Stimulated activated CD4-positive, alpha-beta T cell treated with anti-CD3 and anti-CD28 coated beads, Interleukin-1b, Interleukin-23, amount 100 ng/mL, for 24 hours (primary cell): ENCODE measurements at places on chromosomes 3 and 15.

DNA sequence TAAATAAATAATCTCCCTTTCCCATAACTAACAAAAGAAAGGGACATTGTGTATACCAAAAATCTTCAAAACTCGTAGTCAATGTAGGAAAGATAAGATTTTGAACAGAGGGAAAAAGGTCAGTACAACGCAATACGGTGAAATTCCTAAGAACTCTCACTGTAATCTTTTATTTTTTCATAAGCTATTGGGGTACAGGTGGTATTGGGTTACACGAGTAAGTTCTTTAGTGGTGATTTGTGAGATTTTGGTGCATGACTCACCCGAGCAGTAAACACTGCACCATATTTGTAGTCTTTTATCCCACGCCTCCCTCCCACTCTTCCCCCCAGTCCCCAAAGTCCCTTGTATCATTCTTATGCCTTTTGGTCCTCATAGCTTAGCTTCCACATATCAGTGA is 718.0 kb downstream of the TBL1XR1 start:
- no peak for DNase-seq

DNA sequence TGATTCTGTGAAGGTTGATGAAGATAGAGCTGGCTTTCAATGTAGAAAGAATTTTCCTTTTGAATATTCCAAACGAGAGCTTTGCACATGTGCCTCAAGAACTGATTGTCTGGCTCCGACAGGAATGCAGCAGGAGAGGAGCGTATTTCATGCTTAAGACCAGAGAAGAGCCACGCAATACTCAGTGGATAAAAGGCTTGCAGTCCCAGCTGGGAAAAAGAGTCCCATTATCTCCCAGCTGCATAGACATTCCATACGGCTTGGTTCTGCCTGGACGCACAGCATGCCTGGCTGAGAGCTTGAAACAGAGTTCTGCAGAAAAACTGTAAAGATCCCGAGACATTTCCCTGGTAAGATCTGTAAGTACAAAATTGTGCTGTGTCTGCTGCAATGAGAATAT is at the start of gene CNTN6:
Gene CNTN6, plus strand, starts transcription at position 254 of the 400 bp plus-strand sequence. CDS start 54,985 bp downstream, outside the sequence.
- DNase-seq, result no peak

DNA sequence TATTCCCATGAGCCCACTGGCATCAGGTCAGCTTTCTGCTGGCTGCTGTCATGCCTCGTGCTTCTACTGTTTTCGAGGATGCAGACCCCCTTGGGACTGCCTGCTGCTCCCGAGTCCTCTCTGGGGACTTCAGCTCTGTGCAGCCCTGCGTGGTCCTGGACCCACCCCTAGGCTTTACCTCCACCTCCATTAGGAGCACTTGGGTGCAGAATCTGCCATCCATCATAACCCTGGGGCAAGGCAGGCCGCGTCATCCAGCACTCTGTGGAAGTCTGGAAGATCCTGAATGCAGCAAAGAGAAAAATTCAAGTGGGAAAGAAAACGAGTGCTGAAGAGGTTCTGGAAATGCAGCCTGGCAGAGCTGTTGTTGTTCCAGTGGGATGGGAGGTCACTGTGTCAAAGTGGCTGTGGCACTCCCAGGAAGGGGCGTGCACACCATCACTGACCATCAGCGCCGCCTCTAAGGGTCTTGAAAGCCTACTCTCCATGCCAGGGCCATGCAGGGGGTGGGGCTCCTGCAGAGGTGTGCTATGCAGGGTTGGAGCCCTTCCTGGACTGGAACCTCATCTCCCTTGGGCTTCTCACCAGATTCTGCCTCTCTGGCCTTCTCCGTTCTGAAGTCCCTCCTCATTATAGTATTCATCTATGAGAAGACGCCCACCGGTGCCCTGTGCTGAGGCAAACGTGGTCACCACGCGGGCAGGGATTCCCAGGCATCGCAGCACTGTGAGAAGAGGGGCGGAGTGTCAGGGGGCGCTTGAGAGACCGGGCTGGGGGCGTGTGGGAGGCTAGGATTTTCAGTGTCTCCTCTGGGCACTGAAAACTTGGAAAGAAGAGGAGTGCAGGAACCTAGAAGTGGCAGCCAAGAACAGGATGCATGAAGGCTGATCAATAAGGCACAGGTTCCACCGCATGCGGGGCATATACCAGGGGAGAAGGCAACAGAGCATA is 12.5 kb downstream of the EPB42 start:
- DNase-seq, result no peak

DNA sequence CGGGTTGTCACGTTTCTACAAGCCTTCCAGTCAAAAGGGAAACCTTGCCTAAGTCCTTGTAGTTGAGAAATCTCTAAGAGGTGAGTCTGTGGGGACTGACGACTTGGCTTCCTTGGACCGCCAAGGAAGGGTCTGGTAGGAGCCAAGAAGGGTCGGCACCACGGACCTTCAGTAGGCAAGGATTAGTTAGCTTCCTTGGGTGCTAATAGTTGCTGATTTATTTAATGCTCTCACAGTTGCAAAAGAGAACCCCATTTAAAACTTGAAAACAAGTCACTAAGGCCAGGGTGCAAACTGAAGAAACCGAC is 361 bp upstream of the LCMT2 start:
- no peak for DNase-seq

DNA sequence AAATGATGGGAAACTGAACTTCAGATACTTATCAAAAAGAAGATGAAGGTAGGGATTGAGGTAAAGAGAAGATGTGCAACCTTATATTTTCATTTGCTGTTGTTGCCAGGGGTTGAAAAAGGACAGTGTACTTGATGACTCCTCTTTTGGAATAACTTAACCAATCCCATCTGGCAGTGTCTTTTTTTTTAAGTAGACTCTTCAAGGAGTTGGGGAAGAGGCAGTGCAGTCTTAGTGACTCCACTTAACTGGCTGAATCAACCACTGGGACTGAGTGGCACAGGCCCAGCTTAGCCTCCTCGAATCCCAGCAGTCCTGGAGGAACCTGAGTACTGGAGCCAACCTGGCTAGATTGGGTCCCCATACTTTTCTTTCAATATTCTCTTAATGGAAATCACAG is 27.3 kb upstream of the FILIP1L start:
- DNase-seq, result no peak

- DNase-seq, result no peak
Observed at GRCh38 chr3:24802614-24803013, 308.0 kb upstream of the THRB start.

DNA sequence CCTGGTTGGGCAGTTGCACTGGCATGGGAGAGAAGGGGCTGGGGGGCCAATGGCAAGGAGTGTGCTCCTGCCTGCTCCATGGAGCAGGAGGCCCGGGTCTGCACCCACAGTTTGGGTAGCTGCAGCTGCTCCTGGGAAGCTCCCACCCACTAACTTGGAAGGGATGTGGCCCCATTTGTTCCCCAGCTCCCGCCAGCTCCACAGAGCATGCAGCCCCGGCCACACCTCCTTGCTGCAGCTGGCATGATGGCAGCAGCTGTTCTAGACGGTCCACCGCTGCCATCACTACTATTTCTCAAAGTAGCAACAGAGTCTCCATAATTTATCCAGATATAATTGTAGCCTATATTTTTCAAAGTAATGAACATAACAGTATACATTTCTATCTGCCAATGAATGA is 65.8 kb downstream of the PIK3CB start:
- DNase-seq, result no peak

DNA sequence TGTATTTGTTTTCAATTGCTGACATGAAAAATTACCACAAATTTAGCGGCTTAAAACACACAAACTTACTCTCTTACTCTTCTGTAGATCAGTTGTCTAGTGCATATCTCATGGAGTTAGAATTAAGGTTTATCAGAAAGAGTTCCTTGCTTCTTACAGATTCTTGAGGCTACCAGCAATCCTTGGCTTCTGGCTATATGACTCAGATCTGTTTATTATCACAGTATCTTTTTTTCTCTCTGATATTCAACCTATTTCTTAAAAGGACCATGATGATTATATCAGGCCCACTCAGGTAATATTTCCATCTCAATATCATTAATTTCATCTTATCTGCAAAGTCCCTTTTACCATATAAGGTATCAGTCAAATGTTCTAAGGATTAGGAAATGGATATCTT is 263.5 kb upstream of the BCHE start:
- no peak for DNase-seq

GRCh38 chr15:94653071-94653470 is 421.7 kb downstream of the MCTP2 start:
- DNase-seq, result no peak

- DNase-seq, result no peak
Observed at GRCh38 chr3:180290300-180290699, 253.6 kb upstream of the PEX5L start.

GRCh38 chr3:196772102-196772501 is 32.4 kb downstream of the PAK2 start:
- no peak for DNase-seq

- DNase-seq, result no peak
Observed at GRCh38 chr3:183468424-183468823, 40.0 kb upstream of the MCF2L2 start.

GRCh38 chr15:90000186-90001001 is 730 bp upstream of the ZNF710 start:
- no peak for DNase-seq

- DNase-seq, result no peak
Observed at GRCh38 chr15:83484636-83485035, 37.5 kb downstream of the SH3GL3 start.

GRCh38 chr3:4982773-4983738 is 3.8 kb downstream of the BHLHE40 start:
- no peak for DNase-seq

DNA sequence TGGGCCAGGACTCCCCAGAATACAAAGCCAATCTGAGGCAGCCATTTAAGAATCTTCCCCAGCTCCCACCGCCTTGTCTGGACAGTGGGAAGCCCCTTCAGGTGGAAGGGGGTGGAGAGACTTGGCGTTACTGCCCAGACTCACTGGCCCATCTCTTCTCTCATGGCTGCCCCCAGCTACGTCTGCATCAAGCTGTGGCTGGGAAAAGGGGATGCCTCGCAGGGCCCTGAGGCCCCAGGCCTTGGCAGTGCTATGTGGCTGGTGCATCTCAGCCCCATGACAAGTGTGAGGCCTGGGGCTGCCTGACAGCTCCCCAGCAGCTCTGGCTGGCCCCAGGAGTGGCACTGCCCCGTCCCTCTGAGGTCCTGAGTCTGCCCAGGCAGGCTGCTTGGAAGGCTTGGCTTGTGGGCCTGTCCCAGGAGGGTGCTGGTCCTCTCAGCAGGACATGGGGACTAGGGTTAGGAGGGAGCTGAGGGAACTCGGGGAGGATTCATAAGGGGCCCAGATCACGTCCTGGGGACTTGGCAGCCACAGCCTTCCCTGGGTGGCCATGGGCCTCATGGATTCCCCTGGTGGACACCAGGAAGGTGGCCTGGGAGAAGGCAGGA is 20.2 kb upstream of the SLC41A3 start:
- no peak for DNase-seq

DNA sequence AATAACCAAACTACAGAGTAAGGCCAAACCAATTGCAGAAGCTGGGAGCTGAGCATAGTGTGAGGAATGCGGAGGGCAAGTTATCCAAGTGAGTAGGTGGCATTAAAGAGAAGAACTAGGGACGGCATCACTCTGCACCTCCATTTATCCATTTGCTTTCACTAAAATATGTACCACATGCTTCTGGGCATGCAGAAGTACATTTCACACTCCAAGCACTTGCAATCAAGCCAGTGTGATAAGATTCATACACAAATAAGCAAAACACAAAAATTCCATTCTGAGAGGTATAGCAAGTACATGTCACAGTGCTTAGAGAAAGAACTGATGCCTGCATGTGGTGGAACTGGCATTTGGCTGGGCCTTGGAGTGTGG is 81.1 kb downstream of the CCNL1 start:
- DNase-seq, result no peak

GRCh38 chr3:46892285-46893145 is 15.0 kb downstream of the PTH1R start:
- no peak for DNase-seq

DNA sequence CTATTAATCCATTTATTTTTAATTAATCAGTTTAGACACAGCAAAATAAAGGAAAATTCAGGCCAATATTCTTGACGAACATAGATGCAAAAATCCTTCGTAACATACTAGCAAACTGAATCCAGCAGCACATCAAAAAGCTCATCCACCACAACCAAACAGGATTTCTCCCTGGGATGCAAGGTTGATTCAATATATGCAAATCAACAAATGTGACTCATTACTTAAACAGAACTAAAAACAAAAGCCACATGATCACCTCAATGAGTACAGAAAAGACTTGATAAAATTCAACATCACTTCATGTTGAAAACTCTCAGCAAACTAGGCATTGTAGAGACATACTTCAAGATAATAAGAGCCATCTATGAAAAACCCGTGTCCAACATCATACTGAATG is 364.1 kb upstream of the THBS1 start:
- DNase-seq, result no peak

- DNase-seq, result no peak
Observed at GRCh38 chr3:190178779-190179178, 58.1 kb upstream of the P3H2 start.

DNA sequence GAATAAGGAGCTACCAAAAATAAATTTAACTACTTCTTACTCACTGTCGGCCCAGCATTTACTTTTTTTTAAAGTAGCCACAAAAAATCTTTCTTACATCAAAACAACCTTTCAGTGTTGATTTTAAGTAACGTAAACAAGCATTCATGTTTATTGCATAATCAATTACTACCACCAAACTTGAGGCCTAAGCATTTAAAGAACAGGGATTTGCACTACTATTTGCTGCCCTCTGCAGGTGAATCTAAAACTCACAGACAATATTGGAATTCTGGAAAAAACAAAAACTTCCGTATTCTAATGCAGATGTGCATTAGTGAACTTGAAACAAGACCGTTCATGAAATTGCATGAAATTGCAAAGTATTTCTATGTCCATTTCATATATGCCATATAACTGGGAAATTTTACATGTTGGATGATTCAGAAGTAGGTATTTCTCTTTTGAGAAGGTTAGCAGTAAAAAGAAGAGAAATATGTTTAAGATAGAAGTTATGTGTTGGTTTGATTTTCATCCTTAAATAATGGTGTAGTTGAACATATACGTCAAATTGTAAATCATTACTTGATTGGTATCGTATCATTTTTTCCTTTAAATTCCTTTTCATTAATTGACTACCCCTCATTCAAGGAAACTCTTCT is 55.6 kb downstream of the CGGBP1 start:
- no peak for DNase-seq
